Lower lobe of right lung (tissue), 2 donors: ENCODE measurements at places on chromosomes 12 and 14.

DNA sequence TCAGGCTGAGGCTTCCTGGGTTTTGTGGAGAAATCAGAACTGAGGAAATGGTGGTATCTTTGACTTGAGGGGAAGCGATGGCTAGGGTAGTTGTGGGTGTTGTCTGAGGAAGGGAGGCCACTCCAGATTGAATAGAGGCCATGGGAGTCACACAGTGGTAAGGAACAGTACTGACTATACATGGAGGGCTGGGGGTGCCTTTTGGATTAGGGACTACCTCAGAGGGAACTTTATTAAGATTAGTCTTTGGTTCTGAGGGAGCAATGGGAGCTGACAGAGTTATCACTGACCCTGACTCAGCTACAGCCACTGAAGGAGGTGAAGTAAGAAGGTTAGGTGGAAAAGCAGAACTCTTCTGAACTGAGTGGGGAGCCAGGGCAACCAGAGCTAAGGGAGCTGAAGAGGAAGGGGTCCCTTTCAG lies 4.4 kb downstream of the NACA start:
- H3K27ac ChIP-seq: no peak overlapping the region
- H3K4me3 ChIP-seq: no peak overlapping the region
- no peak for DNase-seq
- H3K36me3 ChIP-seq: peaks cover 42% of the 10 kb centered on the region
- no peaks in the 10 kb centered on the region for H3K27me3 ChIP-seq

DNA sequence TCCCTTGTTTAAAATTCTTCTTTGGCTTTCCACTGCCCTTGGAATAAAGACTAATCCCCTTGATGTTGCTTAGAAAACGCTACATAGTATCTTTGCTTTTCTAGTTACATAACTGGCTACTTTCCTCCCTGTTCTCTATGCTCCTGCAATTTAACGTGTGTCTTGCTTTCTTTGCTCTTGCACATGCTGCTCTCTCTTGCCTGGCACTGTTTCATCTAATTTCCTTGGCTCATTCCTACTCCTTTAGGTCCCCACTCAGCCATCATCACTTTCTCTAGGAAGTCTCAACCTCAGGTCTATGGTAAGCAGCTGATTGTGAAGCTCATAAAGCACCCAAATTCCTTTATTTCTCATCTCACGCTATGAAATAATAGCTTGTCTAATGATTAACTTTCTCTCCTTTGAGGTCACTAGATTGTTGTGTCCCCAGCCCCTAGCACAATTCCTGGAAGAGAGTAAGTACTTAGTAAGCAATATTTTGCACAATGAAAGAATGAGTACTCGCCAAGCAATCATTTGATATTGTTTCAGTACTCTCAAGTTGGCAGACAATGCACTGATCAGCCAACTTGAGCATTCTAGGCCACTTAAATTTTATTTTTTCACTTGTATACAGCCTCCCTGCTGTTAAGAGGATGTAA lies 3.3 kb downstream of the ALDH6A1 start:
- H3K27ac ChIP-seq: no peak overlapping the region
- H3K27me3 ChIP-seq: no peaks in the 10 kb centered on the region
- H3K36me3 ChIP-seq: no peaks in the 10 kb centered on the region
- DNase-seq: no peak

- DNase-seq: no peak
- no peak overlapping the region for H3K27ac ChIP-seq
- no peaks in the 10 kb centered on the region for H3K27me3 ChIP-seq
- no peak overlapping the region for H3K4me3 ChIP-seq
- no peaks in the 10 kb centered on the region for H3K36me3 ChIP-seq
Measured at GRCh38 chr12:85642288-85642687, 193.9 kb downstream of the RASSF9 start.

GRCh38 chr12:53007343-53007742 lies 1.1 kb downstream of the EIF4B start:
- peak overlapping the region; percentile 86 for H3K27ac ChIP-seq
- peaks cover 28% of the 10 kb centered on the region for H3K36me3 ChIP-seq
- H3K4me1 ChIP-seq: peaks cover 54% of the 10 kb centered on the region
- H3K27me3 ChIP-seq: no peaks in the 10 kb centered on the region
- no peak for DNase-seq

- no peaks in the 10 kb centered on the region for H3K27me3 ChIP-seq
- H3K4me3 ChIP-seq: no peak overlapping the region
- no peaks in the 10 kb centered on the region for H3K36me3 ChIP-seq
- H3K27ac ChIP-seq: no peak overlapping the region
- no peak for DNase-seq
- no peaks in the 10 kb centered on the region for H3K4me1 ChIP-seq
Measured at GRCh38 chr12:107461222-107461975, 224.2 kb upstream of the PWP1 start.

GRCh38 chr12:72505227-72505626 lies 233.1 kb downstream of the TRHDE start:
- no peak overlapping the region for H3K27ac ChIP-seq
- no peaks in the 10 kb centered on the region for H3K27me3 ChIP-seq
- no peaks in the 10 kb centered on the region for H3K4me1 ChIP-seq
- no peaks in the 10 kb centered on the region for H3K36me3 ChIP-seq

- no peak overlapping the region for H3K4me3 ChIP-seq
- peaks cover 6% of the 10 kb centered on the region for H3K36me3 ChIP-seq
- H3K27ac ChIP-seq: peak overlapping the region; percentile 56
- H3K27me3 ChIP-seq: no peaks in the 10 kb centered on the region
- no peak for DNase-seq
Measured at GRCh38 chr12:3219233-3219632, 142.1 kb downstream of the TSPAN9 start.

DNA sequence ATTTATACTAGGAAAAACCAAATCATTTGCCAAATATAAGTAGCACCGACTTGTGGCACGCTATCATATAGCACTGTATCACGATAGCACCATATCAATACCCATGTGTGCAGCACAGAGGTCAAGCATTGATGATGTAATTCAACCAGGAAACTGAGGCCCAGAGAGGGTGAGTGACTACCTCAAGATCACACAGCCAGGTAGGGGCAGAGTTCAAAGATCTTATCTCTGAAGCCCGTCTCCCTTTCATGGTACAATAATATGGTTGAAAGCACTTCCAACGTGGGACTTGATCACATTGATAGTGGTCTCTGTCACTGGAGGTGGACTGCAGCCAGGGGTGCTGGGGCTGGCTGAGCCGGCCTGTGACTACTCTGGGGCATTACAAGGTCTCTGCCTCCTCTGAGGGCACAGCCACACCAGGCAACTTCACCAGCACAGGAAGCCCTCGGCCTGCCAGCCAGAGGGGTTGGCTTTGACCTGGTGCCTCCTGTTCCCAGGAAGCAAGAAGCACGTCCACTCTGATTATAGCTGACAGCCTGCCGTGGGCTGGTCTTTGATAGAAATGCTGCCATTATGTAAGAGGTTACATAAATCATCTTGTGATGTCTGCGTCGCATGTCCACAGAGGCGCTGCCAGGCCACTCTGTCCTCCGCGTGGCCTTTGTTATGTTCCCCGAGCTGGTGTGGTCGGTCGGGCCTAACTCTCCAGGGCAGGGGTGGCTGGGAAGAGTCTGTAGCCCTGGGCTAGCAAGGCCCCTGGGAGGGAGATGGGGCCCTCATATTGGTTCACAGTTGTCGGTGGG lies 5.9 kb upstream of the FAM181A start:
- H3K27me3 ChIP-seq: no peaks in the 10 kb centered on the region
- H3K27ac ChIP-seq: no peak overlapping the region
- DNase-seq: no peak
- no peaks in the 10 kb centered on the region for H3K36me3 ChIP-seq

DNA sequence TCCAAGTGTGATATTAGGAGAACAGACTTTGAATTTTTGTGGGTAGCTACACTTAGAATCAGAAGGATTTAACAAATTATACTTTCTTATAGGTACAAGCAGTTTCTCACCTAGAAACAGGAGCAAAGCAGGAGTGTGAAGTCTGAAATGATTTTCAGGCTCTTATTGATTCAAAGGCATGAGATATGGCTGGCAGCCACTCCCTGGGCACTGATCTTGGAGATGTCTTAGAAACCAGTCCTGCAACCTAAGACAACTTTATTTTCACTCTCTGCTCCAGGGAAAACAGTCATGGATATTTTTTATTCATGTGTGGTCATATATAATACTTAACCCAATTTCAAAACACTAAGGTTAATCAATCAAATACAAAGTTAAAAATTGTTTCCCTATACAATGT lies 254.9 kb upstream of the TMEM132C start:
- no peaks in the 10 kb centered on the region for H3K27me3 ChIP-seq
- H3K4me3 ChIP-seq: no peak overlapping the region
- H3K36me3 ChIP-seq: no peaks in the 10 kb centered on the region
- no peak overlapping the region for H3K27ac ChIP-seq
- DNase-seq: no peak

DNA sequence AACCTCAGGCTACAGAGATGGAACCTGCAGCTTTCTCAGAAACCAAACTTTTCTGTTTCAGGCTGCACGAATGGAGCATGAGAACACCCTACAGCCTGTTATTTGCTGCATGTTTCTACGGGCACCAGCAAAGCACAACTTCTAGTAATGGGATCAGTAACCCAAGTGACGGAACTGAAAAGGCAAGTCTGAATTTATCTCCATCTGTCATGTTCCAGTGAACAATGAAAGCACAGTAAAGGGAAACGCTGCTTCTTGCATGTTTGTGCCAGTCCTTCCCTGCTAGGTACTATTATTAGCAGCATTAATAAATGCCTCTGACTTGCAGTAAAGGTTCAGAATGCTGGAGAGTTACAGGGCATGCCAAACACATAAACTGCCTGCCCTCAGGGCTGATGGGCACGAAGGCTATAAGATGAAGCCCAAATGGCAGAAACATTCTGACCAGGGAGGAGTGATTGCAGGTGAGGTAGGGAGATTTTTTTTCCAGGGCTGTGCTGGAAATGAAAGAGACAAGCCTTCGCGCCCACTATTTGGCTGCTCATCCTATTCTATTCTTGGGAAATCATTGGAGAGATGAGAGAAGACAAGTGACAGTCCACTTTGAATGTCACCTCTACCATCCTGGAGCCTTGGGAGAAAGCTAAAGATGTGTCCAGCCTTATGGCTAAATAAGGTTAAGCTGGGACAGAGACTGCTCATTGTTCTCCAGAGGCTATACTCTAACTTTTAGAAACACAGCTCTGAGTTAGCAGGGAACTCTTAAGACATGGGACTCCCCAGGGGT lies 100.4 kb upstream of the PLXNC1 start:
- no peaks in the 10 kb centered on the region for H3K36me3 ChIP-seq
- no peak overlapping the region for H3K27ac ChIP-seq
- H3K27me3 ChIP-seq: no peaks in the 10 kb centered on the region
- no peak for DNase-seq
- no peak overlapping the region for H3K4me3 ChIP-seq

- H3K27ac ChIP-seq: peak overlapping the region; percentile 84
- H3K4me3 ChIP-seq: peak overlapping the region; percentile 64
- H3K4me1 ChIP-seq: peaks cover 33% of the 10 kb centered on the region
- no peaks in the 10 kb centered on the region for H3K27me3 ChIP-seq
- DNase-seq: peak; percentile 62
Measured at GRCh38 chr12:16349131-16349460, 1.7 kb downstream of the MGST1 start.

- no peak overlapping the region for H3K27ac ChIP-seq
- H3K4me3 ChIP-seq: no peak overlapping the region
- DNase-seq: no peak
- H3K27me3 ChIP-seq: no peaks in the 10 kb centered on the region
- no peaks in the 10 kb centered on the region for H3K4me1 ChIP-seq
Measured at GRCh38 chr12:76417116-76417515, 68.9 kb upstream of the BBS10 start.

- H3K27ac ChIP-seq: no peak overlapping the region
- no peak for DNase-seq
- no peak overlapping the region for H3K4me3 ChIP-seq
- H3K4me1 ChIP-seq: no peaks in the 10 kb centered on the region
- H3K27me3 ChIP-seq: no peaks in the 10 kb centered on the region
Measured at GRCh38 chr12:16955083-16955657, 349.2 kb upstream of the LMO3 start.

GRCh38 chr14:69046476-69046860 lies 67.4 kb upstream of the ACTN1 start:
- no peak for DNase-seq
- no peaks in the 10 kb centered on the region for H3K27me3 ChIP-seq
- peaks cover 88% of the 10 kb centered on the region for H3K4me1 ChIP-seq
- H3K36me3 ChIP-seq: no peaks in the 10 kb centered on the region
- H3K4me3 ChIP-seq: no peak overlapping the region

- H3K36me3 ChIP-seq: peaks cover 7% of the 10 kb centered on the region
- H3K27ac ChIP-seq: no peak overlapping the region
- no peaks in the 10 kb centered on the region for H3K27me3 ChIP-seq
- no peak overlapping the region for H3K4me3 ChIP-seq
- no peaks in the 10 kb centered on the region for H3K4me1 ChIP-seq
Measured at GRCh38 chr12:110635055-110635454, 21.1 kb downstream of the TCTN1 start.

DNA sequence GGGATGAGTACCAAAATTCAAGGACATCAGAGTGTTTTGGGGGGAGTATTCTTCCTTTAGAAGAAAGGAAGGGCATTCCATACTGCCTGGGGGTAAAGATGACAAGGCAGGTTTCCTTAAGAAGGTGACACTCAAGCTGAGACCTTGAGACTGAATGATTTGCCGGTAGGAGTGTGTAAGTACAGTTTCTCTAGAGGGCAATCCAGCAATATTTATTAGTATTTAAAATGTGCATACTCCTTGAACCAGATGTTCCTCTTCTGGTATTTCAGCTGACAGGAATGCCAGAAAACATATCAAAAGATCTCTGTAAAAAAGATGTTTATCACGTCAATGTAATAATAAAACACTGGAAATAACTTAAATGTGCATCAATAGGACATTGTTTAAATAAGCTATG lies 106.4 kb upstream of the TMCC3 start:
- H3K36me3 ChIP-seq: no peaks in the 10 kb centered on the region
- no peaks in the 10 kb centered on the region for H3K27me3 ChIP-seq
- no peak for DNase-seq
- H3K27ac ChIP-seq: no peak overlapping the region
- no peak overlapping the region for H3K4me3 ChIP-seq
- H3K4me1 ChIP-seq: no peaks in the 10 kb centered on the region

- no peak for DNase-seq
- H3K27me3 ChIP-seq: no peaks in the 10 kb centered on the region
- no peak overlapping the region for H3K27ac ChIP-seq
- H3K4me3 ChIP-seq: no peak overlapping the region
- no peaks in the 10 kb centered on the region for H3K36me3 ChIP-seq
- H3K4me1 ChIP-seq: no peaks in the 10 kb centered on the region
Measured at GRCh38 chr12:98060411-98060810, 455.0 kb upstream of the TMPO start.

DNA sequence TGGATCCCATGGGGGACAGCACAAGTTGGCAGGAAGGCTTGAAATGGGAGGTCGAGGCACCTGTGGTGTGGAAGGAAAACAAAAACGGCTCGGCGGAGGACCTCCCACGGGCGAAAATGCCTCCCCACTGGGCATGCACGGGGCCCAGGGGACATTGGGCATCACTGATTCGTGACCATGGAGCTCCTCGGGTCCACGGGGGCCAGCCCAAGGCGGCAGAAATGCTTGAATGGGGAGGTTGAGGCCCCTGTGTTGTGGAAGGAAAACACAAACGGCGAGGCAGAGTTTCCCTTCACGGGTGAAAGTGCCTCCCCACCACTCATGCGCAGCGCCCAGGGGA lies 376.0 kb downstream of the ALG10 start:
- DNase-seq: peak; percentile 32
- H3K4me3 ChIP-seq: no peak overlapping the region
- no peaks in the 10 kb centered on the region for H3K4me1 ChIP-seq
- H3K27me3 ChIP-seq: peaks cover 2% of the 10 kb centered on the region
- no peak overlapping the region for H3K27ac ChIP-seq

GRCh38 chr12:91853350-91854127 lies 292.1 kb downstream of the BTG1 start:
- no peaks in the 10 kb centered on the region for H3K27me3 ChIP-seq
- H3K4me1 ChIP-seq: no peaks in the 10 kb centered on the region
- H3K36me3 ChIP-seq: no peaks in the 10 kb centered on the region
- no peak overlapping the region for H3K27ac ChIP-seq
- H3K4me3 ChIP-seq: no peak overlapping the region

GRCh38 chr12:117662220-117662619 lies 300.8 kb upstream of the NOS1 start:
- H3K27me3 ChIP-seq: no peaks in the 10 kb centered on the region
- H3K27ac ChIP-seq: no peak overlapping the region
- no peaks in the 10 kb centered on the region for H3K4me1 ChIP-seq
